A549 treated with DMSO at 1 μM for 4 hours (cell line): ENCODE measurements at places on chromosomes 7 and 10. TPM values are rescaled to one million over a fixed set of nuclear protein-coding genes. Genes with fewer than 3 reads are reported as not detected.

The GFRA1 gene
- total RNA-seq: 9.8 to 12.3 TPM (median 11.2 TPM) in 5 replicates

The NEURL1 gene
- 0.20 to 0.43 TPM (median 0.31 TPM) in 5 replicates for total RNA-seq

The CHST15 gene
- 9.0 to 10.8 TPM (median 9.3 TPM) in 5 replicates for total RNA-seq

The EN2 gene
- total RNA-seq: 0.47 to 1.3 TPM (median 0.99 TPM) in 5 replicates

The ZNF22 gene
- total RNA-seq: 5.4 to 7.2 TPM (median 6.2 TPM) in 5 replicates

The COL28A1 gene
- total RNA-seq: 0.56 to 0.97 TPM (median 0.71 TPM) in 5 replicates

The TMEM139 gene
- 0.57 to 1.8 TPM (median 0.81 TPM) in 5 replicates for total RNA-seq

The OGDHL gene
- total RNA-seq: 0.15 to 0.42 TPM (median 0.22 TPM) in 5 replicates

The NANOS1 gene
- total RNA-seq: 2.4 to 3.1 TPM (median 2.8 TPM) in 5 replicates
